Neural progenitor cell (in vitro differentiated cells): ENCODE measurements at places on chromosomes 11 and 22. TPM values are rescaled to one million over a fixed set of nuclear protein-coding genes. Genes with fewer than 3 reads are reported as not detected.

GRCh38 chr22:40529821-40530220 is 106.7 kb downstream of the MRTFA start:
- no peak for DNase-seq
- H3K4me3 ChIP-seq = no peak overlapping the region
- peaks cover 25% of the 10 kb centered on the region for H3K4me1 ChIP-seq
- H3K27ac ChIP-seq = no peak overlapping the region
- no peaks in the 10 kb centered on the region for H3K27me3 ChIP-seq
- H3K36me3 ChIP-seq = no peaks in the 10 kb centered on the region

- H3K27ac ChIP-seq = no peak overlapping the region
- peaks cover 29% of the 10 kb centered on the region for H3K4me1 ChIP-seq
- no peak overlapping the region for H3K4me3 ChIP-seq
- H3K27me3 ChIP-seq = no peaks in the 10 kb centered on the region
- H3K36me3 ChIP-seq = no peaks in the 10 kb centered on the region
Observed at GRCh38 chr11:46903846-46904245, 14.5 kb downstream of the LRP4 start.

GRCh38 chr11:5038341-5038740 is 8.0 kb upstream of the OR52J3 start:
- no peak overlapping the region for H3K27ac ChIP-seq
- H3K4me3 ChIP-seq = no peak overlapping the region
- H3K27me3 ChIP-seq = no peaks in the 10 kb centered on the region
- no peaks in the 10 kb centered on the region for H3K4me1 ChIP-seq
- DNase-seq = no peak

- peaks cover 7% of the 10 kb centered on the region for H3K27me3 ChIP-seq
- no peak overlapping the region for H3K27ac ChIP-seq
- no peak overlapping the region for H3K4me3 ChIP-seq
Observed at GRCh38 chr11:2093575-2094353, 45.4 kb downstream of the IGF2 start.

The BACE1 gene
- total RNA-seq = 8.2 and 16.3 TPM in 2 replicates

The HPX gene
- total RNA-seq = 0.56 TPM in 2 replicates
